ENCODE measurements at places on chromosomes 2 and 18. TPM values are rescaled to one million over a fixed set of nuclear protein-coding genes. Genes with fewer than 3 reads are reported as not detected.

DNA sequence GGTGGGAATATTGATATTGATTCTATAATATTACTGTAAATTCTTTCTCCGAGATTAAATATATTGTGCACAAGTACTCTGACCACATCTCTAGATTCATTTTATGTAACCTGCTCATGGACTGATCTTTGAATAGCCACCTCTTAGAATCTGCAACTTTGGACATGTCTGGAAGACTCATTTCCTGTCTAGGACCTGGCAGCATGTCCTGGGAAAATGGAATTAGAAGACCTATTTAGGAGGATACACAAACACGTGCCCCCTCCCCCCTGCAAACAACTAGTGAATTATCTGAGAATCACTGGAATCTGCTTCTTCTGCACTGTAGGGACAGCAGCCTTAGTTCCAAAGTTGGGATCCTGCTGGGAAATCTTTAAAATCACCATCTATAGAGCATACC lies 94.1 kb downstream of the UBE2E3 start:
- no peaks in the 10 kb centered on the region for H3K4me1 ChIP-seq
- no peaks in the 10 kb centered on the region for H3K27me3 ChIP-seq
- H3K27ac ChIP-seq, result no peak overlapping the region
- H3K36me3 ChIP-seq, result no peaks in the 10 kb centered on the region
- no peak for DNase-seq

Gene EPB41L3
- 53.0 TPM for total RNA-seq

- no peaks in the 10 kb centered on the region for H3K27me3 ChIP-seq
- no peaks in the 10 kb centered on the region for H3K36me3 ChIP-seq
- H3K4me1 ChIP-seq, result peaks cover 12% of the 10 kb centered on the region
- H3K27ac ChIP-seq, result no peak overlapping the region
- DNase-seq, result no peak
Measured at GRCh38 chr2:111072220-111072871, 48.4 kb upstream of the BCL2L11 start.

Gene RGPD4
- total RNA-seq, result not detected

GRCh38 chr2:223956300-223956699 lies 963 bp upstream of the MRPL44 start:
- H3K4me3 ChIP-seq, result no peak overlapping the region
- no peaks in the 10 kb centered on the region for H3K27me3 ChIP-seq
- peak overlapping the region; percentile 86 for H3K27ac ChIP-seq
- peaks cover 3% of the 10 kb centered on the region for H3K36me3 ChIP-seq
- no peak for DNase-seq
- H3K4me1 ChIP-seq, result peaks cover 44% of the 10 kb centered on the region

DNA sequence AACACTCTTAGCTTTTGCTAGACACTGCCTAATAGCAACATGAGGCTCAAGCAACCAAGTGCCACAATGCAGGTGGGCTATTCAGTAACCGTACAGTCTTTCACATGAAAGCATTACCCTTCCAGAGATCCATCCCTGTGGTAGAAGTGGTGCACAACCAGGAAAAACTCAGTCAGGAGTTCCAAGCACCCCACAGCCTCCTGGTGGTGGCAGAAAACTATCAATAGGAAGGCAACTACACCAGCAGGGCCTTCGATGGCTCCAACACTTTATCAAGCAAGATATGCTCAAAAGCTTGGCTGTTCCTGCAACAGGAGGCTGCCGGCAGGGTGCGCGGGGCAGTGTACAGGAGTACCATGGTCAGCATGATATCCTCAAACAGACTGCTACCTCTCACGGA lies 176.1 kb upstream of the DLGAP1 start:
- no peaks in the 10 kb centered on the region for H3K4me1 ChIP-seq
- no peaks in the 10 kb centered on the region for H3K27me3 ChIP-seq
- H3K27ac ChIP-seq, result no peak overlapping the region
- H3K36me3 ChIP-seq, result no peaks in the 10 kb centered on the region
- DNase-seq, result no peak
- no peak overlapping the region for H3K4me3 ChIP-seq

GRCh38 chr2:9498210-9498609 lies 23.9 kb downstream of the IAH1 start:
- no peak for DNase-seq
- H3K27me3 ChIP-seq, result no peaks in the 10 kb centered on the region
- no peak overlapping the region for H3K27ac ChIP-seq
- H3K36me3 ChIP-seq, result peaks cover 39% of the 10 kb centered on the region
- no peaks in the 10 kb centered on the region for H3K4me1 ChIP-seq

DNA sequence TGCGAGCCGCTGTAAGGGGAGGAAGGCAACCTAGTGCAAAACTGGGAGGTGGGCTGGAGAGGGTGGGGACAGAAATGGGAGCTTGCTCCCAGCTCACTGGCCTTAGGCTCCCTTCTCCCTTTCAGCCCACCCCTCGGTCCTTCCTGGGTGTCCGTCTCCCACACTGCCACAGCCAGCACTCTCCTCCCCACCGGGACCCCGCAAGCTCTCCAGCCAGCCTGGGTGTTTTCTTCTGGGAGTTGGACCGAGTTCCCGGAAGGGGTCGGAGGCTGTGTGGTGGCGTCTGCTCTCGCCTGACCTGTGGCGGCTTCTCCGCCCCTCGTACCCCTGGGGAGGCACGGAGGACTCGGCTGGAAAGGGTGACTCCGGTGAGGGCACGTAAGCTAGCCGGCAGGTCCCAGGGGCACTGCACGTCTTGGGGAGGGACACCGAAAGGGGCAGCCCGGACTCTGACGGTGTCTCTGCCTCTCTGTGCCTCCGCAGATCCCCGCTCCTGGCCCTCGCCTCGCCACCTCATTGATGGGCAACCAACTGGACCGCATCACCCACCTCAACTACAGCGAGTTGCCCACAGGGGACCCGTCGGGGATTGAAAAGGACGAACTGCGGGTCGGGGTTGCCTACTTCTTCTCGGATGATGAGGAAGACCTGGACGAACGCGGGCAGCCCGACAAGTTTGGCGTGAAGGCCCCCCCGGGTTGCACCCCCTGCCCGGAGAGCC lies 1.1 kb downstream of the LRATD1 start:
- DNase-seq, result no peak
- peaks cover 30% of the 10 kb centered on the region for H3K4me1 ChIP-seq
- peak overlapping the region; percentile 54 for H3K4me3 ChIP-seq
- H3K27ac ChIP-seq, result peak overlapping the region; percentile 75
- H3K36me3 ChIP-seq, result no peaks in the 10 kb centered on the region

Gene CERKL
- total RNA-seq, result not detected

Gene TMEM17
- total RNA-seq, result 0.98 TPM

- no peaks in the 10 kb centered on the region for H3K27me3 ChIP-seq
- H3K36me3 ChIP-seq, result no peaks in the 10 kb centered on the region
- no peak for DNase-seq
- H3K4me3 ChIP-seq, result no peak overlapping the region
- H3K4me1 ChIP-seq, result peaks cover 26% of the 10 kb centered on the region
- H3K27ac ChIP-seq, result no peak overlapping the region
Measured at GRCh38 chr18:44807766-44808165, 127.1 kb downstream of the SETBP1 start.

Gene SKOR2
- total RNA-seq, result not detected

DNA sequence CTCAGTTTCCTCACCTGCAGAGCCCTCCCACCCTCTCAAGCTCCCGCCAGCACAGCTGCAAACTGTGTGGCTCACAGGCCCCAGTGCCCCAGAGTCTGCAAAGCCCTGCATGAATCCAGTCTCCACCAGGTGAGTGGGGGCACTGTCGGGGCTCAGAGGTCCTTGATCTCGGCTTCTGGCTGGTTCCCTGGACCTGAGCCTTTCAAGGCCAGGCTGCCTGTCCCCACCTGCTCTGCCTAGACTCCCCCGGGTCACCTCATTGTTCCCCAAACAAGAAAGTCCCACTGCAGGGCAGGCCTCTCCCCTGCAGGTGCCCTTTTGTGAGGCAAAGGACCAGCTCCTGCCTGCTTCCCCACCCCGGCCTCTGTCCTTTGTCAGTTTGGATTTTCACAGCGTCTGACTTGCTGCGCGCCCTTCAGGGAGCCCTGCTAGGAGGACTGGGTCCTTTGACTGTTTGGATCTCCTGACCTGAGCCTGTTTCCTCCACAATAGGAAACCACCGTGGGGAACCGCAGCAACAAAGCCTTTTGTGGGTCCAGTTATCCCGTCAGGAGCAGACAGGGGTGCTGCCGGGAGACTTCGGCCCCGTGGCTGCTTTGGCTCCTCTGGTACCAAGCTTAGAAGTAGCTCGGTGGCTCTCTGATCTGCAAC lies 200.5 kb upstream of the HDAC4 start:
- H3K27ac ChIP-seq, result no peak overlapping the region
- H3K36me3 ChIP-seq, result no peaks in the 10 kb centered on the region

Gene RIT2
- total RNA-seq, result not detected

DNA sequence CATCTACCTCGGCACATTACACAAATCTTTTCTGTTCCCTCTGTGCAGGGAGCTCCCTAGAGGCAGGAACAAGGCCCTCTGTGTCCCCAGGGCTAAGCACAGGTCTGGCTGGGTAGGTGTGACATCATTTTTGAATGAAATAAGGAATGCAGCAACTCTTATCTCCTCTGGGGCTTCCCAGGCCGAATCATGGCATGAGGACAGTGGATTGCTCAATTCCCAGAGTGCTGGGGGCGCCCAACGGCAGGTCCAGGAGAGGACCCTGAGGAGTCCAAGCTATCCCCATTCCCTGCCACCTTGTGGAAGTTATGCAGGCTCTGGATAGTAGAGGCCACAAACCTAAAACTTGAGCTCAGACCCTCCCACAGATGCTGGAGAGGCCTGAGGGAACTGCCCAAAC lies 158.0 kb upstream of the RAB6C start:
- H3K4me1 ChIP-seq, result no peaks in the 10 kb centered on the region
- H3K4me3 ChIP-seq, result no peak overlapping the region
- no peak for DNase-seq
- no peaks in the 10 kb centered on the region for H3K36me3 ChIP-seq

GRCh38 chr2:68454719-68455118 lies 12.4 kb downstream of the FBXO48 start:
- no peaks in the 10 kb centered on the region for H3K4me1 ChIP-seq
- H3K4me3 ChIP-seq, result no peak overlapping the region
- no peaks in the 10 kb centered on the region for H3K27me3 ChIP-seq

Gene DSG1
- total RNA-seq, result 122 TPM

DNA sequence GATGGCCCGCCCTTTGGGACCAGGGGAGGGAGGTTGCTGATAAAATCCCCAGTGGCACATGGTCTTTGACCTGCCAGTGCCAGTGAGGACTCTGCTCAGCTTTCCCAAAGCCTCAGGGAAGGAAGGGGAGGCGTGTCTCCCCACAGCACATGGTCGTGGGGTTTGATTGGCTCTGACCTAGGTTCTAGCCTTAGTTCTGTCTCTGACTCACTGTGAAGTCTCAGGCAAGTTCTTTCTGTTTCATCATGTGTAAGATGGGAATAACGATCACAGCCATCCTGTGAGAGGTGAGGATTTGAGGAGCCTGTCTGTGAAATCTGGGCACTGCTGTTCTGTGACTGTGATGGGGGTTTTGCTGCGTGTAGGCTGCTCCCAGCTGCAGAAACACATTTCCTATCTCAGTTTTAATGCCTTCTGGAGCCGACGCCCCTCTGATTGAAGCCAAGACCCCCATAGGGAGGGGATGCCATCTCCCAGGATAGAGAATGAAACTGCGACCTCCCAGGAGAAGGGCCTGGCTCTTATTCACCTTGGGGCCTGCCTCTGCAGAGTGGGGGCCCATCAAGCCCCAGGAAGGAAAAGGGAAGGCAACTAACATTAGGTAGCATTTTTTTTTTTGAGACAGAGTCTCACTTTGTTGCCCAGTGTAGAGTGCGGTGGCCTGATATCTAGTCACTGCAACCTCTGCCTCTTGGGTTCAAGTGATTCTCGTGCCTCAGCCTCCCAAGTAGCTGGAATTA lies 84.0 kb downstream of the DDX1 start:
- no peaks in the 10 kb centered on the region for H3K27me3 ChIP-seq
- H3K4me1 ChIP-seq, result peaks cover 12% of the 10 kb centered on the region
- DNase-seq, result no peak
- no peak overlapping the region for H3K4me3 ChIP-seq

DNA sequence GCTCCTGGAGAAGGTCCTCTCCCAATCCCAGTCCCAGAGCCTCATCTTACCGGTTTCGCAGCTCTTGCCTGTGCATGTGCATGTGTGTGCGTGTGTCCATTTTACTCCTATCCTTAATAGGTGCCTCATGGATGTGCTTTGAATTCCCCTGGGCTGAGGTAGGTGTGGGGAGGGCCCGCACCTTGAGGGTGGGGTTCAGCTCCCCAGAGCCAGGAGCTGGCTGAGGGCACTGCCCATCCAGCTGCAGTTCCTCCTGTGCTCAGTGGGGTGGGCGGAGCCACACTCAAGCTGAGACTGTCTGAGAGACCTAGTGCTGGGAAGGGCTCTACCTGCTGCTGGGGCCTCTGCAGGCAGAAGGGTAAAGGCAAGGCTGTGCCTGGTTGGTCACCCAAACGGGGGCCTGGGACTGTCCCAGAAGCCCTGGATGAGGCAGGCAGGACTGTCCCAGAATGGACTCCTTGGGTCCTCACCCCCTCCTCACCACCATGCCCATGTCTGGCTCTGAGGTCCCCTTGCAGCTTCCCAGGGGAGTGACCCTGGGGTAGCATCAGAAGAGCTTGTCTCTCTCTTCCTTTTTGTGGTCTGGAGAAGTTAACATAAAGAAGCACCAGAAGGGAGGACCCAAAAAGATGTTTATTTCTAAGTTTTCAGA lies 8.9 kb downstream of the GDF7 start:
- no peak overlapping the region for H3K4me3 ChIP-seq
- no peaks in the 10 kb centered on the region for H3K27me3 ChIP-seq
- DNase-seq, result no peak
- peaks cover 43% of the 10 kb centered on the region for H3K4me1 ChIP-seq
- peak overlapping the region; percentile 87 for H3K27ac ChIP-seq

Gene SNORC
- not detected for total RNA-seq

DNA sequence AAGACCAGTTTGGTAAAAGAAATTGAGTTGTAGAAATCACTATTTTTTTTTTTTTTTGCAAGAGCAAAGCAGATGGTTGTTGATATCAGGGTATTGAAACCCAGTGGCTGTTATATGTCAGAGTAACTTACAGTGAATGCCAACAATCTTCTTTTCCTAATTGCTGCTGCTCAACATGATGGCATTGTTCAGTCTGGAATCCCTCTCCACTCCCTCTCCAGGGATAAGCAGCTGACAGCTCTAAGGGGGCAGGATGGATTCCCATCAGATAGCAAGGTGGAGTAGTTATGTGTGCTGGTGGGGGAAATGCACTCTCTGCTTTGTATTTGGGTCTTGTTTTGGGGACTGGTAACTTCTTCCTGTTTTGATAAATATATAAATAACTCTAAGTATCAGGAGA lies 200.0 kb downstream of the PIK3C3 start:
- DNase-seq, result no peak
- H3K27me3 ChIP-seq, result no peaks in the 10 kb centered on the region
- no peak overlapping the region for H3K27ac ChIP-seq
- no peaks in the 10 kb centered on the region for H3K36me3 ChIP-seq
- H3K4me3 ChIP-seq, result no peak overlapping the region

DNA sequence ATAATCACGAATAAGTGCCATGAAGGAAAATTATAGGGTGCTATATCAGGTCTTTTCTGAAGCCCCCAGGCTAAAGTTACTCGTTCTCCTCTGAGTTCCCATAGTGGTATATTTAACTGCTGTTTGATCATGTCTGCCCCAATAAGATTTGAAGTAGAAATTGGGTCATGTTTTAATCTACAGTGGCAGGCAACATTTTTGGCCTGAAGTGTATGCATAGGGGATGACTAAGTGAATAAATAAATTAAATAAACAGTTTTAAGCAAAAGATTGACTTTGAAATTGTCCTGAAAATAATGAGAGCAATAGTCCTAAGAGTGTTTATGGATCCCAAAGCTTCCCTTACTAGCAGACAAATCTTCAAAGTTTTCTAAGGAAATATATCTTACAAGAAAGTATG lies 500.9 kb downstream of the TNS1 start:
- no peaks in the 10 kb centered on the region for H3K36me3 ChIP-seq
- no peak overlapping the region for H3K4me3 ChIP-seq
